ENCODE measurements at places on chromosomes 3 and 15. TPM values are rescaled to one million over a fixed set of nuclear protein-coding genes. Genes with fewer than 3 reads are reported as not detected.

DNA sequence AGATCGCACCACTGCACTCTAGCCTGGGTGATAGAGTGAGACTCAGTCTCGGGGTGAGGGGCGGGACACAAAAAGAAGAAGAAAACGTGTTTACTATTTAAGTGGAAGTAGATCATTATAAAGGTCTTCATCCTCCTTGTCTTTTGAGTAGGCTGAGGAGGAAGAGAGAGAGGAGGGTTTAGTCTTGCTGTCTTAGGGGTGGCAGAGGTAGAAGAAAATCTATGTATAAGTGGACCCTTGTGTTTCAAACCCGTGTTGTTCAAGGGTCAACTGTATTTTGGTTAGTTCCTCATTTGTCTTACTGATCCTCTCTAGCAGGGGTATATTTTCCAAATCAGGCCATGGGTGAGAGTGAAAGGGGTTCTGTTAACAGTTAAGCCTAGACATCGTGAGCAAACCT, 40.1 kb downstream of the TRIM71 start:
- H3K4me1 ChIP-seq = no peaks in the 10 kb centered on the region
- no peak for DNase-seq
- no peak overlapping the region for H3K4me3 ChIP-seq
- H3K27me3 ChIP-seq = peaks cover 8% of the 10 kb centered on the region
- no peak overlapping the region for H3K27ac ChIP-seq

DNA sequence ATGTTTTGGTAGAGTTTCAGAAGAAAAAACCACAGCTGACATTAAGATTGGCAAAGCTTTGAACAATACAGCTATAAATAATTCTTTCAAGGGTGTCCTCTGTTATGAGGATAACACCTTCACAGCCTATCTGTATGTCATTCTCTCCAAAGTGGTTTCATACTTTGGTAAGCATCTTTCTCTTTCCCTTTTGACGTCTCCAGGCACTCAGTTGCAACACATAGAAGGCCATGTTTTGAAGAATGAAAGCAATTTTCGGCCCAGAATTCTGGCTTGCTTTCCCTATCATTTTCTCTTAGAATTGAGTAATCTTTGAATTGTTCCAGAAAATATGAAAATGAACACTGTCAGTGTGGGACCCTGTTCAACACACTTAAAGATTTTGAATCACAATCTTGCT, 200.0 kb upstream of the CBLB start:
- H3K4me3 ChIP-seq = peak overlapping the region; percentile 22
- H3K4me1 ChIP-seq = peaks cover 8% of the 10 kb centered on the region

The CCR4 gene
- total RNA-seq = 0.16 TPM

The CCDC54 gene
- not detected for total RNA-seq

DNA sequence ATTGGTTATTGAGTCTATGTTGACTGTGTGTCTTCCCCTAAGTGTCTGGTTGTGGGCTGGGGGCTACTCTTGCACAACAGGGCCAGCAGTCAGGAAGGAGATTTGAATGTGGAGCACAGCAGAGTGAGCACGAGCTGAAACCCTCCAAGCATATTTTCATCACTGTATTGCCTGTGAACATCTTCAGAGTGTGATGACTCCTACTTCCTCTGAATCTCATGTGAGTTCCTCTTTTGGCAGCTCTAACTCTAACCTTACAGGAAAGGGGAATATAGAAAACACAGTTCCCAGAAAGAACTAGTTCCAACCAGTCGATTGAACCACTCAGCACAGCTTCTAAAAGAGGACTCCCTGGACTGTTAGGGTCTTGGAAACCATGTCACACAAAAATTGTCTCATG, 211.6 kb downstream of the RAP2B start:
- H3K4me1 ChIP-seq = peaks cover 11% of the 10 kb centered on the region
- no peak overlapping the region for H3K4me3 ChIP-seq
- H3K27me3 ChIP-seq = peaks cover 2% of the 10 kb centered on the region
- no peak for DNase-seq

The TRIP4 gene
- total RNA-seq = 25.8 TPM

- H3K27ac ChIP-seq = no peak overlapping the region
- H3K4me3 ChIP-seq = peak overlapping the region; percentile 70
- H3K36me3 ChIP-seq = no peaks in the 10 kb centered on the region
- H3K27me3 ChIP-seq = peaks cover 22% of the 10 kb centered on the region
- peaks cover 8% of the 10 kb centered on the region for H3K4me1 ChIP-seq
These were observed 51.0 kb upstream of the SSR3 start for GRCh38 chr3:156605686-156606605.

The ACKR4 gene
- not detected for total RNA-seq

The GREM1 gene
- not detected for total RNA-seq

- no peak overlapping the region for H3K4me3 ChIP-seq
- no peak overlapping the region for H3K27ac ChIP-seq
- no peaks in the 10 kb centered on the region for H3K27me3 ChIP-seq
- no peaks in the 10 kb centered on the region for H3K36me3 ChIP-seq
- H3K4me1 ChIP-seq = no peaks in the 10 kb centered on the region
These were observed 10.1 kb upstream of the SCAP start for GRCh38 chr3:47485812-47486211.

DNA sequence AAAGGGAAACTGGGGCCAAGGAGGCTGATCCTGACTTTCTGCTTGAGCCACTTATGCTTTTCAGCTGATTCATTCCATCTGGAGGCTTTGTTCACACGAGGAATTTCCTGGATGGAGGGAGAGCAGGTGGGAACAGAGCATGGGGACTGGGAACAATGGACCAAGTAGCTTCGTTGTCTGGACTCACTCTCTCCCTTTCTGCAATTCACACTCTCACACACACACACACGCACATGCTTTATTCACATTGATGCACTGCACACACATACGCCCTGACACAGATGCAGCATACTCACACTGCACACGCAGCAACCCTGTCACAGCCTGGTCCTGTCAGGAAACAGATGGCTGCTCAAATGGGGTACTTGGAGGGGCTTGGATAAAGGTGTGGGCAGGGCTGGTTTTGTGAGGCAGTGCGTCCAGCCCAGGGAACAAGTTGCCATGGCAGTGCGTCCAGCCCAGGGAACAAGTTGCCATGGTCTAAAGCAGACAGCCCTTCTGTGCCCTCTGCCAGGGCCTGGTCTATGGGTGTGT, 19.8 kb upstream of the CHCHD6 start:
- H3K4me1 ChIP-seq = peaks cover 3% of the 10 kb centered on the region
- no peak for DNase-seq
- H3K36me3 ChIP-seq = no peaks in the 10 kb centered on the region
- no peak overlapping the region for H3K4me3 ChIP-seq
- no peaks in the 10 kb centered on the region for H3K27me3 ChIP-seq

DNA sequence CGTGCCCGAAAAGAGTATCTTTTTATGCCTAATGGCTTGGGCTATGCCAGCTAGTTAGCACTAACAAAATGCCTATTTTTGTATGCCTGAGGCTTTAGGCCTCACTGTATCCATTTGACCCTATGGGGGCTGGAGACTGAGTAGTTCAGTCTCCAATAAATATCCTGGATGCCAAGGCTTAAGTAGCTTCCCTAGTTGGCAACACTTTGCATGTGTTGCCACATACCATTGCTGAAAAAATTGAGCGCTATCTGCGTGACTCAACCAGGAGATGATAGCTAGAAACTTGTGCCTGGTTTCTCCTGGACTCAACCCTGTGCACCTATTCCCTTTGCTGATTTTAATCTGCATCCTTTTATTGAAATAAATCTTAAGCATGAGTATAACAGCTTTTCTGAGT, 58.4 kb upstream of the ATP2C1 start:
- no peak overlapping the region for H3K27ac ChIP-seq
- H3K4me1 ChIP-seq = no peaks in the 10 kb centered on the region
- peaks cover 6% of the 10 kb centered on the region for H3K27me3 ChIP-seq
- no peak for DNase-seq

- no peak for DNase-seq
- no peaks in the 10 kb centered on the region for H3K4me1 ChIP-seq
- no peaks in the 10 kb centered on the region for H3K27me3 ChIP-seq
- no peaks in the 10 kb centered on the region for H3K36me3 ChIP-seq
These were observed 1.2 kb upstream of the OSTN start for GRCh38 chr3:191197761-191198306.

DNA sequence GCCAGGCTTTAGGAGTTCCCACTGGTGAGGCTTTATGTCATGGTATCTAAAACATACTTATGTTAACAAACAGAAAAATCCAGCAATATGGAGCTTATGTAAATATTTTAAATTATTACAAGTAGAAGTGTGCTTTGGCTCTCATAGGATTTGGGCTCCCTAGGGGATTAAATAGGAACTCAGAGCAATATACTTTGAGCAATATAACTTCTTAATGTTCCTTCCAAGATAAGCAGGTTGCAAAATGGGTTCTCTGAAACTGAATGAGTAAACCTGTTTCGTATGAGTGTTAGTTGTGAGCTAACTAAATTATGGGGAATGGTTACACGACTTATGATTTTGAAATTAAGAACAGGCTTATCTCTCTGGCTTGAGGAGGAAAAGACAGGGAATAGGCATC, 366.1 kb upstream of the ZNF385D start:
- no peak overlapping the region for H3K4me3 ChIP-seq
- no peaks in the 10 kb centered on the region for H3K36me3 ChIP-seq
- no peak overlapping the region for H3K27ac ChIP-seq
- H3K4me1 ChIP-seq = no peaks in the 10 kb centered on the region
- H3K27me3 ChIP-seq = no peaks in the 10 kb centered on the region

DNA sequence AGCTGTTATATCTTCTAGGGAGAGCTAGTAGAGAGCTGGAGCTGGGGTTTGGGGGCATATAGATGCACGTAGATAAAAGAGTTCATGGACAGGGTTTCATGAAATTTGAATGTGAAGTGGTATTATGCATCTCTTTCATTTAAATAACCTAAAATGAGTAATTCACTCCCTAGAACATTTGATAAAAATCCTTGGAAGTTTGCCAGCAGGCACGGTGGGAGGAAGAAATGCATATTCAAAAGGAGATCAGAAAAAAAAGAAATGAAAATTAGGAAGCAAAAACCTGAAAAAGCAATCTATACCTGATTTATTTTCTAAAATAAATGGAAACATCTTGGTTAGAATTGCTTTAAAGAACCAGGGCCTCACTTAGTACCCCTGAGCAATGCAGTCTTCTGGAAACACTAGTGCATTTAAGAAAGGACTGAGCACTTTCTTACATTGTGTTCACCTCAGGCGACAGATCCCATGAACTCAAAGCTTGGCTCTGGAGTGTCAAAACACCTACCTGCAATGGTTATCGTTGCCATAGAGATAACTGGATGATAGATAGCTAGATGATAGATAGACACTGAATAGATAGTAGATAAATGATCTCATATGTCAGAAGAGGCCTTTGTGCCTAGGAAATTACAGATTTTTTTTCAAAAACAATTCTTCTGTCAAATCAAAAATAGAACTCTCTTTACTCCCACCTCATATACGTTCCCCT, 458.6 kb upstream of the THRB start:
- H3K27ac ChIP-seq = no peak overlapping the region
- H3K4me1 ChIP-seq = no peaks in the 10 kb centered on the region
- H3K36me3 ChIP-seq = no peaks in the 10 kb centered on the region
- no peaks in the 10 kb centered on the region for H3K27me3 ChIP-seq

DNA sequence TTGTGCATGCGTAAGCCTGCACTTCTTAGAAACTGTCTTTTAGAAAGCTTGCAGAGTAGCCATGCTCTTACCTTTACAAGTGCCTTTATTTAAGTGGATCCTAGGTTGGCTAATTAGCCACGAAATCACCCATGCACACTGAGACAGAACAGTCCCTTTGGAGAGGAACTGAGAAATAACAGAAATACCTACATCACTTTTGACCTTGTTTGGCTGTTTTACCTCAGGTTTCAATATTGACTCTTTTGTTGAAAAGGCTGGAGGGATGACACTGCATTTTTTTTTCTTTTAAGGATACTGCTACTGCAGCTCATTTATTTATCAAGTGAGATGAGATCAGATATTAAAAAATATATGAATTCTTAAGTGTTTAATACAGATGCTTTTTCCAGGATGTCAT, 155.6 kb upstream of the GOLIM4 start:
- no peak for DNase-seq
- H3K4me1 ChIP-seq = peaks cover 14% of the 10 kb centered on the region
- H3K4me3 ChIP-seq = no peak overlapping the region
- H3K27me3 ChIP-seq = peaks cover 26% of the 10 kb centered on the region
- H3K27ac ChIP-seq = no peak overlapping the region

GRCh38 chr3:120449701-120450599, 842 bp downstream of the FSTL1 start:
- DNase-seq = no peak
- peak overlapping the region; percentile 87 for H3K4me3 ChIP-seq
- H3K4me1 ChIP-seq = peaks cover 4% of the 10 kb centered on the region
- H3K27ac ChIP-seq = no peak overlapping the region

GRCh38 chr3:197516517-197516889, 39.3 kb downstream of the BDH1 start:
- no peak overlapping the region for H3K4me3 ChIP-seq
- H3K27ac ChIP-seq = peak overlapping the region; percentile 87
- no peaks in the 10 kb centered on the region for H3K27me3 ChIP-seq

DNA sequence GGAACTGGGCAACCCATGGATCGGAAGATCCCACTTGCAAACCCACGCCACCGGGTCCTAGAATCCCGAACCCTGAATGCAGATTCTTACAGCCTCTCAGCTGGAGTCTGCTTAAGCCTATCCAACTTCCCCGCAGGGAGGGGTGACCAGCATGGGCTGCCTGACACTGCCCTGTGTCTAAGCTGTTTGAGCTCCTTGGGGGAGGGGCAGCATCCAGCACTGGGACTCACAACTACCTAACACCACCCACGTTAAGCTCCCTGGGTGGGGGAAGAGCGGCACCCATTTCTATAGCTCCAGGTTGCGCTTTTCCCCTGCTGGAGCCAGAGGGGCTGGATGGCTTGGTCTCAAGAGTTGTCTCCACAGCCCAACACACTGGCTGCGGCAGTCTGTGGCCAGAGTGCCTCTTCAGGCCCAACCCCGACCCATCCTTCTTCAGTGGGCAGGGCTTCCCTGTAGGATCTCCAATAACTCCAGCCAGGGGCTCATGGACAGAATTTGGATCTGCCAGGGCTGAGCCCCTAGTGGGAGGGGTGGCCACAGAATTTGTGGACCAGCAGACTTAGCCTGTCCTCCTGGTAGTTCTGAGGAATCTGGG, 649.2 kb downstream of the TUSC7 start:
- DNase-seq = no peak
- no peaks in the 10 kb centered on the region for H3K4me1 ChIP-seq
- no peaks in the 10 kb centered on the region for H3K27me3 ChIP-seq
- H3K27ac ChIP-seq = no peak overlapping the region
- H3K36me3 ChIP-seq = no peaks in the 10 kb centered on the region

The DZIP3 gene
- total RNA-seq = 15.6 TPM

DNA sequence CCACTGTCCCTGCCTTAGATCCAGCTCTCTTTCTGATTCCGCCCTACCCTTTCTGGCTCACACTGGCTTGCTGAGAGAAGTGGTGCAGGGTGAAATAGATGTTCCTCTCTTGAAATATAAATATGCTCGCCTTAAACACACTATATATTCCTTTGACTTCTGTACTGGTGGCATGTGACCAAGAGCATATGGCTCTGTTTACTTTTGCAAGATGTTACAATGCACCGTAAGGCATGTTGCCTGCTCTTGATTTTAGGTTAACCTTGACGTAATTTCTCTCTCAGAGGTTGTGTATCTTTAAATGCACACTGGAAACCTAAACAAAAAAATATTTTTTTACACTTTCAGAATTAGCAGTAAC, 749 bp downstream of the RSRC1 start:
- no peak for DNase-seq
- H3K4me3 ChIP-seq = peak overlapping the region; percentile 99
- peaks cover 75% of the 10 kb centered on the region for H3K4me1 ChIP-seq
- H3K27ac ChIP-seq = peak overlapping the region; percentile 85
- H3K36me3 ChIP-seq = peaks cover 23% of the 10 kb centered on the region
- H3K27me3 ChIP-seq = peaks cover 39% of the 10 kb centered on the region

GRCh38 chr3:72462595-72463011, 385.6 kb downstream of the SHQ1 start:
- H3K4me3 ChIP-seq = no peak overlapping the region
- H3K4me1 ChIP-seq = no peaks in the 10 kb centered on the region
- H3K27me3 ChIP-seq = peaks cover 3% of the 10 kb centered on the region
- H3K36me3 ChIP-seq = no peaks in the 10 kb centered on the region
- H3K27ac ChIP-seq = no peak overlapping the region
- DNase-seq = no peak

The CCR3 gene
- not detected for total RNA-seq

The GP5 gene
- total RNA-seq = 12.2 TPM

The SMAD3 gene
- 53.1 TPM for total RNA-seq
